ENCODE measurements at places on chromosomes 2 and 18. TPM values are rescaled to one million over a fixed set of nuclear protein-coding genes. Genes with fewer than 3 reads are reported as not detected.

DNA sequence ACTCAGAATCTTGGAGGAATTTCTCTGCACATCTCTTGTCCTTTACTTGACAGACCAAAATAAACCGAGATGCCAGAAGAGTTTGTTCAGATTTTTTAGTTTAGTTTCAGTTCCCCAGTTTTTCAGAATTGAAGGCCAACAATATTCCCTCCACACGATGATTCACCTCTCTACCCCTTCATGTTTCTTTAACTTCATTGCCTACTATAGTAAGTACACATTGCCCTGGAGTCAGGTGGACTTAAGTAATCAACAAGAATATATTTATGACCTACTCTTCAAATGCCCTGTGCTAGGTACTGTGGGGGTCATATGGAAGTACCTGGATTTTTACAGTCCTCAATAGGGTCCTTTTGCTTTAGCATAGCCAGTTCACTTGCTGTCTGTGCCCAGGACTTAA is 79.6 kb upstream of the CTLA4 start:
- H3K27me3 ChIP-seq = no peaks in the 10 kb centered on the region
- H3K27ac ChIP-seq = no peak overlapping the region
- H3K4me1 ChIP-seq = no peaks in the 10 kb centered on the region

GRCh38 chr2:222745836-222746559 is 74.5 kb downstream of the MOGAT1 start:
- H3K4me1 ChIP-seq = no peaks in the 10 kb centered on the region
- no peaks in the 10 kb centered on the region for H3K36me3 ChIP-seq
- peak; percentile 17 for DNase-seq
- H3K27ac ChIP-seq = no peak overlapping the region
- H3K27me3 ChIP-seq = no peaks in the 10 kb centered on the region

- H3K4me1 ChIP-seq = peaks cover 8% of the 10 kb centered on the region
- no peak overlapping the region for H3K4me3 ChIP-seq
- H3K27me3 ChIP-seq = no peaks in the 10 kb centered on the region
- no peak overlapping the region for H3K27ac ChIP-seq
Observed at GRCh38 chr2:12685145-12685544, 31.6 kb upstream of the TRIB2 start.

- peaks cover 23% of the 10 kb centered on the region for H3K27me3 ChIP-seq
- H3K4me1 ChIP-seq = no peaks in the 10 kb centered on the region
- no peak for DNase-seq
- H3K4me3 ChIP-seq = no peak overlapping the region
Observed at GRCh38 chr2:113273027-113273551, 5.6 kb downstream of the PAX8 start.

- H3K4me1 ChIP-seq = no peaks in the 10 kb centered on the region
- no peak overlapping the region for H3K27ac ChIP-seq
- H3K36me3 ChIP-seq = peaks cover 6% of the 10 kb centered on the region
- no peak overlapping the region for H3K4me3 ChIP-seq
- no peak for DNase-seq
- no peaks in the 10 kb centered on the region for H3K27me3 ChIP-seq
Observed at GRCh38 chr2:152674334-152674733, 42.9 kb downstream of the PRPF40A start.

DNA sequence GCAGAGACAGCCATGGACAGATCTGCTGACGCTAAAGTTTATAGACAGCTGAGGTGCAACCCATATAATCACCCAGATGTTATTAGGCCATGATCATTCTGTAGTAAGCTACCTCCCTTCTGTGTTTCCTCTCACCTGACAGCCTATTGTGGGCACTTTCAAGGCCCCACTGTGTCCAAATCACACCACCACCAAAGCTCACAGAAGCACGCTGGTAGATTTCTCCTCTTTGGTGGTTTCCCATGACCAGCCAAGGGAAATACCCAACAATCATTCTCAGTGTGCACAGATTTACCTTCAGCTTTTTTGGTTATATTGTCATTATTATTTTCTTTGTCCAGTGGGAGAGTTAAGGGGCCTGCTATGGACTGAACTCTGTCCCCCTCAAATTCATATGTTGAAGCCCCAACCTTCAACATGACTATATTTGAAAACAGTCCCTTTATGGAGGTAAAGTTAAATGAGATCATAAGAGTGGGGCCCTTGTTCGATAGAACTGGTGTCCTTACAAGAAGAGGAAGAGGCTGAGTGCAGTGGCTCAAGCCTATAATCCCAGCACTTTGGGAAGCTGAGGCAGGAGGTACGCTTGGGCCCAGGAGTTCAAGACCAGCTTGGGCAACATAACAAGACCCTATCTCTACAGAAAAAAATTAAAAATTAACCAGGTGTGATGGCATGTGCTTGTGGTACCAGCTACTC is 74.0 kb upstream of the MSH6 start:
- H3K4me1 ChIP-seq = no peaks in the 10 kb centered on the region
- no peak overlapping the region for H3K4me3 ChIP-seq
- no peak for DNase-seq
- no peak overlapping the region for H3K27ac ChIP-seq
- no peaks in the 10 kb centered on the region for H3K36me3 ChIP-seq

The CD8B gene
- total RNA-seq = 1.1 TPM

DNA sequence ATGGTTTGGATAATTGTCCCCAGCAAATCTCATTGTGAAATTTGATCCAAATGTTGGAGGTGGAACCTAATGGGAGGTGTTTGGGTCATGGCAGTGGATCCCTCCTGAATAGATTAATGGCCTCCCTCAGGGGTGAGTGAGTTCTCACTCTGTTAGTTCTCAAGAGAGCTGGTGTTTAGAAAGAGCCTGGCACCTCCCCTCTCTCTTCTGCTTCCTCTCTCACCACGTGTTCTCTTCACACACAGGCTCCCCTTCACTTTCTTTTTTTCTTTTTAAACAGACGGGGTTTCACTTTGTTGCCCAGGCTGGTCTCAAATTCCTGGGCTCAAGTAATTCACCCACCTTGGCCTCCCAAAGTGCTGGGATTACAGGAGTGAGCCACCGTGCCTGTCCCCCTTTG is 111.6 kb upstream of the LTBP1 start:
- no peaks in the 10 kb centered on the region for H3K27me3 ChIP-seq
- H3K36me3 ChIP-seq = no peaks in the 10 kb centered on the region
- no peak overlapping the region for H3K27ac ChIP-seq
- no peak for DNase-seq
- H3K4me3 ChIP-seq = no peak overlapping the region
- H3K4me1 ChIP-seq = no peaks in the 10 kb centered on the region

DNA sequence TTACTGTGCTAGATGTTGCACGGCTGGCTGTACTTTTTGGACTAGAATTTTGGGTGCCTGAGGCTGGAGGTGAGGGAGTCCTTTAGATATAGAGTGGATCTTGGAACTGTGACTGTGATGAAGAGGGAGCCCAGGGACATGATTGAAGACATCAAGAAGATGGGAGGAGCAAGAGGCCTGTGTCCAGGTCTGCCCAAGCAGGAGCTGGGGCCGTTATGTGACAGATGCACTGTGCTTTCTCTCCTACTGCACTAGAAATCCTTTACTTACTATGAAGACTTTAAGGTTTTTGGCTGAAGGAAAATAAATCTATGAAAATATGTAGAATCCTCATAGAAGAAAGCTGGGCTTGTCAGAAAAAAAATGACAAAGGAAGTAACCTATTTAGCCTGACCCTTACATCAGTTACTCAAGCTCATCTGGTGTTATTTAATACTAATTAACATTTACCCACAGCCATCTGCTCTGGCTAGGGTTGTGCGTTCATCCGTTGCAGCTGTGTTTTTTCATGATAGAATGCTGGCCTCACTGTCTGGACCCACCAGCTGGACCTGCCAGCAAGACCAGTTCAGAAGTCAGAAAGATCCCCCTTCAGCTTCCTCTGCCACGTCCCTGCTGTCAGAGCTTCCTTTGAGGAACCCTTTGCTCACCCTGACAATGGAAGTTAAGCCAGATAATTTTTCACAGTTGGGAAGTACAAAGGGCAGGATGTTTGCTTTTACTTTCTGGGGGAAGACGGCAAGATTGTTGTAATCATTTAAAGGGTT is 16.7 kb downstream of the TSN start:
- no peak overlapping the region for H3K4me3 ChIP-seq
- no peaks in the 10 kb centered on the region for H3K36me3 ChIP-seq
- no peaks in the 10 kb centered on the region for H3K27me3 ChIP-seq
- H3K27ac ChIP-seq = no peak overlapping the region
- H3K4me1 ChIP-seq = no peaks in the 10 kb centered on the region
- no peak for DNase-seq

The ASXL3 gene
- 5.1 TPM for total RNA-seq

GRCh38 chr2:121228521-121228920 is 56.5 kb downstream of the TFCP2L1 start:
- no peaks in the 10 kb centered on the region for H3K36me3 ChIP-seq
- DNase-seq = no peak
- H3K4me3 ChIP-seq = no peak overlapping the region

The REEP1 gene
- total RNA-seq = 224 TPM

The UGT1A3 gene
- 0.64 TPM for total RNA-seq

DNA sequence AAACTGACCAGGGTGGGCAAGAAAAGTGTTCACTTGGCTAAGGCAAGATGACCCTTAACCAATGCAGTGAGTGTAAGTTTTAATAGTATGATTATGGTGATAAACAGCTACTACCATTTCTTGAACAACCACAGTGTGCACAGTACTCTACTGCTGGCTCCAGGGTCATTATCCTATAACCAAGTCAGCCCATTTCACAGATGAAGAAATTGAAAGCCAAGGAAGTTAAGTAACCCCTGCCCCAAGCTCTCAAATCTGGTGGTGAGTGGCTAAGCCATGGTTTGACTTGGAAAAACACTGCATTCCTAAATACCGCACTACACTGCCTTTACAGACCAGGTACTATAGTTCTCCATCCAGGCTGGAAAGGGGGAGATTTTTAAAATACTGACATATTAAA is 5.7 kb downstream of the ZNF385B start:
- no peaks in the 10 kb centered on the region for H3K4me1 ChIP-seq
- DNase-seq = no peak
- no peaks in the 10 kb centered on the region for H3K36me3 ChIP-seq
- peaks cover under 1% of the 10 kb centered on the region for H3K27me3 ChIP-seq
- H3K27ac ChIP-seq = no peak overlapping the region

GRCh38 chr2:129923265-129924091 is 56.0 kb upstream of the RAB6C start:
- DNase-seq = peak; percentile 28
- no peaks in the 10 kb centered on the region for H3K36me3 ChIP-seq
- no peak overlapping the region for H3K27ac ChIP-seq
- H3K27me3 ChIP-seq = peaks cover 2% of the 10 kb centered on the region
- no peak overlapping the region for H3K4me3 ChIP-seq

- H3K27ac ChIP-seq = no peak overlapping the region
- H3K27me3 ChIP-seq = no peaks in the 10 kb centered on the region
- no peaks in the 10 kb centered on the region for H3K36me3 ChIP-seq
- no peak overlapping the region for H3K4me3 ChIP-seq
Observed at GRCh38 chr2:224221455-224221913, 180.4 kb downstream of the FAM124B start.

GRCh38 chr2:232325324-232326273 is 53.0 kb upstream of the ALPP start:
- H3K4me3 ChIP-seq = no peak overlapping the region
- no peaks in the 10 kb centered on the region for H3K27me3 ChIP-seq
- no peak for DNase-seq
- H3K36me3 ChIP-seq = no peaks in the 10 kb centered on the region
- peaks cover 23% of the 10 kb centered on the region for H3K4me1 ChIP-seq

- H3K4me3 ChIP-seq = no peak overlapping the region
- H3K27ac ChIP-seq = no peak overlapping the region
- no peak for DNase-seq
- no peaks in the 10 kb centered on the region for H3K27me3 ChIP-seq
- H3K36me3 ChIP-seq = no peaks in the 10 kb centered on the region
- no peaks in the 10 kb centered on the region for H3K4me1 ChIP-seq
Observed at GRCh38 chr18:7722955-7723354, 155.8 kb downstream of the PTPRM start.

- no peak overlapping the region for H3K4me3 ChIP-seq
- H3K27me3 ChIP-seq = no peaks in the 10 kb centered on the region
- no peak for DNase-seq
Observed at GRCh38 chr18:73520229-73520628, 627.4 kb downstream of the FBXO15 start.

GRCh38 chr2:74587664-74588277 is 33.3 kb downstream of the DOK1 start:
- H3K36me3 ChIP-seq = no peaks in the 10 kb centered on the region
- no peak overlapping the region for H3K27ac ChIP-seq
- DNase-seq = peak; percentile 63
- no peaks in the 10 kb centered on the region for H3K4me1 ChIP-seq
- no peaks in the 10 kb centered on the region for H3K27me3 ChIP-seq

The FKBP1B gene
- total RNA-seq = 8.5 TPM

DNA sequence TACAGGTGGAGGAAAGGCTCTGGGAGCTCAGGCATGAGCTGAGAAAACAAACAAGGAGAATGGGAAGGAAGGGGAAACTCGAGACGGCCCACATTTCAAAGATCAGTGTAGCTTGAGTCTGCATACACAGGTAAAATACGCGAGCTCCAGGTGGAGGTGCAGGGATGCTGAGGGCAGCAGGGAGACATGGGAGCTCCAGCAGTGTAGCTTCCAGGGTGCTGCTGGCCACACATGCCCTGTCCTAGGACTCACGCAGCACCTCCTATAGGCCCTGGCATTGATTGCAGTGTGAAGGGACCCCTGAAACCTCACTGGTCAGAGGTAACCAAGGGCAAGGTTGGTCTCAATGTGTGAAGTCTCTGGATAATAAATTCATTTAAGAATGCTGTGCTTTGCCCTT is 362.8 kb upstream of the HS6ST1 start:
- no peaks in the 10 kb centered on the region for H3K36me3 ChIP-seq
- DNase-seq = no peak
- H3K4me3 ChIP-seq = no peak overlapping the region
- H3K27me3 ChIP-seq = no peaks in the 10 kb centered on the region
- H3K27ac ChIP-seq = no peak overlapping the region

- no peaks in the 10 kb centered on the region for H3K4me1 ChIP-seq
- no peaks in the 10 kb centered on the region for H3K36me3 ChIP-seq
- H3K27me3 ChIP-seq = no peaks in the 10 kb centered on the region
- no peak overlapping the region for H3K4me3 ChIP-seq
- no peak overlapping the region for H3K27ac ChIP-seq
Observed at GRCh38 chr2:101787097-101787496, 89.6 kb downstream of the MAP4K4 start.

The CCDC148 gene
- 1.5 TPM for total RNA-seq

GRCh38 chr18:6022845-6023244 is 127.5 kb upstream of the TMEM200C start:
- no peaks in the 10 kb centered on the region for H3K4me1 ChIP-seq
- no peaks in the 10 kb centered on the region for H3K36me3 ChIP-seq
- no peaks in the 10 kb centered on the region for H3K27me3 ChIP-seq

- no peaks in the 10 kb centered on the region for H3K4me1 ChIP-seq
- H3K27ac ChIP-seq = no peak overlapping the region
- no peaks in the 10 kb centered on the region for H3K36me3 ChIP-seq
- H3K4me3 ChIP-seq = no peak overlapping the region
- DNase-seq = no peak
Observed at GRCh38 chr2:38793511-38793910, 15.5 kb downstream of the GEMIN6 start.

The PDE1A gene
- total RNA-seq = 4.1 TPM

The ASAP2 gene
- 17.8 TPM for total RNA-seq

All from prostate gland (tissue), 2 donors.